ENCODE measurements at places on chromosomes 2 and 18. TPM values are rescaled to one million over a fixed set of nuclear protein-coding genes. Genes with fewer than 3 reads are reported as not detected.

The COL3A1 gene
- total RNA-seq: 3,024 TPM

The MRO gene
- total RNA-seq: not detected

The LCT gene
- total RNA-seq: under 0.01 TPM

The LYG2 gene
- total RNA-seq: not detected

The MPPE1 gene
- 21.9 TPM for total RNA-seq

The CFAP53 gene
- total RNA-seq: under 0.01 TPM

The C2orf80 gene
- total RNA-seq: not detected

The SPEG gene
- 48.8 TPM for total RNA-seq

The NEU2 gene
- not detected for total RNA-seq

DNA sequence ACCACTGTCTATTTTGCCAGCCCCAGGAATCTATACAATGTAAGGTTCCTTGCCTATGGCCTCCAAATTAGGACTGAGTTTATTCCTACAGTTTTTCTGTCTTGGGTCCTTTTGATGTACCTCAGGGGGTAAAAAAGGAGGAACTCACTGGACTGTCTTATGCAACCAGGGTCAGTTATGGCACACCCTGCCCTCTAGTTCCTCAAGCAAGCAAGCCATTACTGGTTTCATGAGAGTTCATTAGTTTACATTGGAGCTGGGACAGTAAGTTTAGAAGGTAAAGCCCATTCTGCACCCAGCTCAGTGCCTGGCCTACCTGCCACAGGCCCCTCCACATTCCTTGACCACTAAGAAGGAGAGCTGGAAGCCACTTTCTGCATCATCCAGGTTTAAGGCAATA is 68.7 kb upstream of the WIPF1 start:
- no peak for DNase-seq

DNA sequence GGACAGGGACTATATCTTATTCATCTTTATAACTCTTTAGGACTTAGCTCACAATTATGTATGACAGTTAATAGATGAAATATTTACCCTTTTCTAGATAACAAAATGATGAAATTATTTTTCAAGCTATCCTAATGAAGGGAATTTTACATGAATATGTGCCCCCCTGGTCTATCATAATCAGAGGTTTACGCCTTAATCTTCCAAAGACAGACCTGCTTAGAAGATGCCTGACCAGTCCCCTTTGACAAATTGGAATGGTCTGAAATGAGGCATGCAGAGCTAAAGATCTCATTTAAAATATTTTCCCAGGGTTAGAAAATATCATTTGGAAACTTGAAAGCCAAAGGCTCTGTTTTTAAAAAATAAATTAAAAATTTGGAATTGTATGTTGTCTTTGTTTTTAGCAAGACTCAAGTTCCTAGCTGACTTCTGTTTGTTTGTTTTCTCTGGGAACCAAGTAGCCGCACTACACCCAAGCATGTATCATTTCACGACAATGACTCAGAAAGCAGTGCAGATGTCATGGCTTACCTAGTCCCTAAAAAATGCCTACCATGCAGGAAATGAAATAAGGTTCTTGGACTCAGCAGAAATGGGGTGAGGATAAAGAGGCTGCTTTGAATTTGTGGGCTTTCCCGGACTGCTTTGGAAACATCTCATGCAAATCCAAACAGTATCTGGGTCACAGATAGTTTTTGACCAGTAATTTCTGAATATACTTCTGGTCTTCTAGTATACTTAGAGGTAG is 162.1 kb downstream of the ZEB2 start:
- DNase-seq: peak; percentile 94

DNA sequence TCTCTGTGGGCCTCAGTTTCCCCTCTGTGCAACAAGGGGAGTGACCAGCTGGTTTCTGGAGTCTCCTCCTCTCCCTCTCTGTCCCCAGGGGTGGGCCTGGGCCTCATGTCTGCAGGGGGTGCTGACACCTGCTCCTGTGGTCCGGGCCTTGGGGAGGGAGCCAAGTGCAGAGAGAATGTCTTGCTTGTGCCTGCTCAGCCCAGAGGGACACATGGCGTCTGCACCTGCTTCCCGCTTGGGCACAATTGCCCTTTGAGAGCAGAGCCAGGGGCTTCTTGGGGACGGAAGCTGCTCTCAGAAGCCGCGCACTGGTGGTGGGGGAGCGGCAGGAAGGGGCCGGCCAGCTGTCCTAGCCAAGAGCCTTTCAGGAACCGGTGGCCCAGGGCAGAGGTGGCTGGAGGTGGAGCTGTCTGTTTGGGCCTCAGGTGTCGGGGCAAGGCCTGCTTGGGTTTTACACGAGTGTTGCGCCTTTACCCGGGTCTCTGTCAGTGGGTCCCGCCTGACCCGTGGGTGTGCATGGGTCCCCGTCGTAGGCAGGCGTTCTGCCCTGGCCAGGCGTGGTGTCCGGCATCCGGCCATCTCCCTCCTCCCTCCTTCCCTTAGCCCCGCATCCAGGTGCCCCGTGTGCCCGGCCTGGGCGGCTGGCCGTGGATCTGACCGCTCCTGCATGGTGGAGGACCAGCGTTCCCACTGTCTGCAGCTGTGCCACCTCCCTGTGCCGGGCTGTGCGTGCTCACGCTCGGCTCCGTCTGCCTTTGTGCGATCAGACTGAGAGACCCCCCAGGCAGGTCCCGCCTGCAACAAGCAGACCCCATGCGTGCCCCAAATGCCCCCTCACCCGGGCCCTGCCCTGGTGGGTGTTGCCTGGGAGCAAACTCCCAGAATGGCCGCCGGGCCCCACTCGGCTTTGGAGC is 4.0 kb downstream of the NEU4 start:
- no peak for DNase-seq

DNA sequence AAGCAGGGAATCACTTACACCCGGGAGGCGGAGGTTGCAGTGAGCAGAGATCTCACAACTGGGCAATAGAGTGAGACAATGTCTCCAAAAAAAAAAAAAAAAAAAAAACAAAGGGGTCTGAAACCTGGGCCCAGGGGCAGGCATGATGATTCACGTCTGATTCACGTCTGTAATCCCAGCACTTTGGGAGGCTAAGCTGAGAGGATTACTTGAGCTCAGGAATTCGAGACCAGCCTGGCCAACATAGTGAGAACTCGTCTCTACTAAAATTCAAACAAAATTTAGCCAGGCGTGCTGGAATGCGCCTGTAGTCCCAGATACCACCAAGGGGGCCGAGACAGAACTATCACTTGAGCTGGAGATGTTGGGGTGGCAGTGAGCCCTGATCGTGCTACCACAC is 30.3 kb downstream of the TEX44 start:
- peak; percentile 37 for DNase-seq

- DNase-seq: no peak
Observed at GRCh38 chr18:42429196-42429595, 474.2 kb downstream of the PIK3C3 start.

DNA sequence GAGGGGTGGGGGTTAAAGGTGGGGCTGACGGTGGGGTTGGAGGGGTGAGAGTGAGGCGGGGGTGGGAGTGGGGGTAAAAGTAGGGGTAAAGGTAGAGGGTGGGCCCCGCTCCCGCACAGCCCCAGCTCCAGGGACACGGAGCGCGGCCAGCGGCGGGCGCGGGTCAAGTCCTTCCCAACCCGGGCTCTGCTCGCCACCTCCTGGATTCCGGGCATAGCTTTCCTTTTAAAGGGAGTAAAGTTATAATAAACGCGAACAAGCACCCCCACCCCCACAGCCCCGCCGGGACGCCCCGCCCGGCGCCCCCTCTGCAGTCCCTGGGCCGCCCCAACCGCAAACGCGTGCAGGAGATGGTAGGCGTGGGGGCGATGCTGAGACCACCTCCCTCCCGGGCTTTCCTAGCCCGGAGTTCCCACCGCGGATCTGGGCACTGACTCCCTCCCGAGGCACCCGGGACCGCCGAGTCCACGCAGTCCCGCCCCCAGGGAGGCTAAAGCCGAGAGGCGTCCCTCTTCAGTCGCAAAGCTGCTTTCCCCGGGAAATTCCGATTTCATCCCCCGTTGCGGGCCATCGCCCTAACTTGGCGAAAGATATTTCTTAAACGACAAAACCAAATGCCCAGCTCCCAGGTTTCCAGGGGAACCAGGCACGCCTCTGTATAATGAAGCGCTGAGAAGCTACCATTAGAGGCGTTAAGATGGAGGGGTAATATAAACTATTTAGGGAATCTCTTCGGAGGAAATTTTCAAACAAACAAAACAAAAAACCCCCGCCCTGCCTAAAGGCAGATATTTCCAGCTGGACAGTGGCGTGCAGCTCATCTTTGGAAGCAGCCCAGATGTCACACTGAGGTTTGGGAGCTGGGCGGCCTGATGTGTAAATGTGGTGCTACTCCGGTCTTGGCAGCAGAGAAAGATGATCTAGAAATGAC is at the start of gene LIMS2:
TSS of gene LIMS2 (minus strand) at position 200 of the 931 bp plus-strand sequence. CDS start 506 bp downstream, outside the sequence.
- peak; percentile 56 for DNase-seq

GRCh38 chr2:215493376-215493775 is 57.5 kb upstream of the FN1 start:
- DNase-seq: no peak

DNA sequence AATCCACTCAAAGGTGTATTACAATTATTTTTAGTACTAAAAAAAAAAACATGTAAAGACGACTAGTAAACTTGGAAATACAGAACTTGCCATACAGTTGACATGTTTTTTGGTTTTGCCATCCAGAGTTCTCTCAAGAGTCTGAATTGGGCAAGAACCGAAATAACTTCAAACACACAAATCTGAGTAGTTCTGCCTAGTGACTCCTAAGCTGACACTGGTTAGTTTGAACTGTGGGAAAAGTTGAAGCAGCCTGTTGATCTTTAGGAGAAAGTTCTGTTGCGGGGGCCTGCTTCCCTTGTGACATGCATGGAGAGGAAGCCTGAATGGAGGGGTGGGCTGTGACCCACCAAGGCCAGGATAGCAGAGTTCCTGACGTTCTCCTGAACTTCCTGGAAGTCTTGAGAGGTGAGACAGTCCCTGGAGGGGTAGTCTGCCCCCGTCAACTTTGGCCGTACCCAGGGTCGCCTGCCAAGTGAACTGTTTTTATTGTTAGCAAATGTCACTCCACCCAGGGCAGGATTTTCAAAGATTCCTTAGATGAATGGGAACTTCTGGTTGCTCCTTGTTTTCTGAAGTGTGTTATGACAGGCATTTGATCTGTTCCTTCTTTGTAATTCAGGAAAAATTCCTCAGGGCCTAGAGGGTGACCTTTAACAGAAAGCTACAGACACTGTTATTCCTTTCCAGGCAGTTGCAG is 85.6 kb upstream of the SPTBN1 start:
- peak; percentile 33 for DNase-seq

- no peak for DNase-seq
Observed at GRCh38 chr2:31563273-31563839, 17.4 kb downstream of the SRD5A2 start.

DNA sequence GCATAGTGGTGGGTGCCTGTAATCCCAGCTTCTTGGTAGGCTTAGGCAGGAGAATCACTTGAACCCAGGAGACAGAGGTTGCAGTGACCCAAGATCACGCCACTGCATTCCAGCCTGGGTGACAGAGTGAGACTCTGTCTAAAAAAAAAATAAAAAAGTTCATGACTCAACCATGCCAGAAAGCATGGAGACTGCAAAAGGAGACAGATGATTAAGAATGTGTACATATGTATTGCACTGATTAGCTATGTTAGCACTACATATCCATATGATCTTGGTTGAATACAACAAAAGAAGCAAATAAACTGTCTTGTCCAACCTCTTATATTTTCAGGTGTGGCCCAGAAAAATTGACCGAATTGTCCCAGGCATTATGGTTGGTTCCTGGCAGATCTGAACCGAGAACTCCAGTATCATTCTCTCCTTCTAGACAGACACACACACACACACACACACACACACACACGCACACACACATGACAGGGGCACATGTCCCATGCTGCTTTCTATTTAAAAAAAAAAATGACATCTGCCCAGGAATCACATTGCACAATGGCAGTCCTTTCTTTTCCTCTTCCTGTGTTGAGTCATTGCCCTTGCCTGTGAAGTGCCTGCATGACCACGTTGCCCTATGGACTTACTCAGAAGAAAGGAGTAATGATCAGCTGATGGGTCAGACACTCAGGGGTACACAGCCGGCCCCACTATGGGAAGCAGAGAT is 65.6 kb downstream of the MYCN start:
- no peak for DNase-seq

DNA sequence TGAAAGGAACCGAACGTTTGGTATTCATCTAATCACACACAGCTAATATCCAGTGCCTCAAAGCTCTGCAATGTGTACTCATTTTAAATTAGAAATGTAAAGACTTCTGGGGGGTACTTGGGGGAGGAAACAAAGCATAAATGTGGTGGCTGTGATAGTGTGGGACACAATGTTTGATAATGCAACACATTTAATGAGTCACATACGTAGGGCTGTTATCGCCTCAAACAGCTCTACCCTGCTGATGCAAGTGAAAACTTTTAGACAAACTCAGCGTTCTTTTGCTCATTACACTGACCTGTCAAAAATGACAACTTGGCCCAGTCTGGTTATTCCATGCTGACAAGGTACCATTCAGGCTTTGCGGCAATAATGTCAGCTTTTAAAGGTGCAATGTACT is 1227.1 kb upstream of the CELF4 start:
- no peak for DNase-seq

DNA sequence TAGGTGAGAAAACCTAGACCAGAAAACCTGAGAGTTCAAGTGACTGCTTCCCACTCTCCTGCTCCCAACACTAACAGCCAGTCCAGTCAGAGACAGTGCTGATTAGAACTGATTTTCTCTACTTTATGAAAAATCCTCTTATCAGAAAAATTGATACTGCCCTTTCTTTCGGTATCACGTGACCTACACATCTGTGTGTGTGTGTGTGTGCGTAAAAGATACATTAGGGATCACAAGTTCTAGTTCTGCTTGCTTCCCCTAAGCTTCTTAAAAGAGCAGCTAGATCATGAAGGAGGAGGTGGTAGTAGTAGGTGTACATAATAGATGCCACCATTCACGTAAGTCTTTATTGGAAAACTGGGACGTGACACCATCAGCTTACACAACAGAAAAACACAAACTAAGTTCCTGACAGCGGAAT is 1.5 kb downstream of the ARL5A start:
- peak; percentile 42 for DNase-seq

- peak; percentile 74 for DNase-seq
Observed at GRCh38 chr2:101125374-101125773, 25.8 kb downstream of the TBC1D8 start.

GRCh38 chr2:127195140-127196074 is 24.7 kb downstream of the CYP27C1 start:
- DNase-seq: no peak

DNA sequence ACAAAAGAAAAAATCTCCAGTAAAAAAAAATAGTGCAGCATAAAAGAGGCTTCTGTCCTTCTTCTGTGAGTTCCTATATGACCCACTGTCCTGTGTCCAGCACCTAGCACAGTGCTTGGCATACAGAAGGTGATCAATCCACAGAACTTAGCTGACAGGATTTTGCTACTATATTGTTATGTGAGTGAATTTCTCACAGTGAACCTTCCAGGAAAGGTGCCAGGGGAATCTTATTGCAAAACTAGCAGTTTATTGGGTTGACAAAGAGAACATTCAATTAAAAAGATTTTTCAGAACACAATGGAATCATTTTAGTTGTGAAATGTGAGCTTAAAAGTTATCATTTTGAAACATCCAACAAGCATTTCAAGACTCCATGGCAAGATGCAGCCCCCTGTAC is 12.4 kb upstream of the TRIB2 start:
- DNase-seq: peak; percentile 38

All from fibroblast of villous mesenchyme (primary cell).